Fibroblast of upper back skin (primary cell): ENCODE measurements at places on chromosomes 2 and 18.

GRCh38 chr2:187580462-187581124 is 26.4 kb upstream of the TFPI start:
- peak; percentile 77 for DNase-seq

DNA sequence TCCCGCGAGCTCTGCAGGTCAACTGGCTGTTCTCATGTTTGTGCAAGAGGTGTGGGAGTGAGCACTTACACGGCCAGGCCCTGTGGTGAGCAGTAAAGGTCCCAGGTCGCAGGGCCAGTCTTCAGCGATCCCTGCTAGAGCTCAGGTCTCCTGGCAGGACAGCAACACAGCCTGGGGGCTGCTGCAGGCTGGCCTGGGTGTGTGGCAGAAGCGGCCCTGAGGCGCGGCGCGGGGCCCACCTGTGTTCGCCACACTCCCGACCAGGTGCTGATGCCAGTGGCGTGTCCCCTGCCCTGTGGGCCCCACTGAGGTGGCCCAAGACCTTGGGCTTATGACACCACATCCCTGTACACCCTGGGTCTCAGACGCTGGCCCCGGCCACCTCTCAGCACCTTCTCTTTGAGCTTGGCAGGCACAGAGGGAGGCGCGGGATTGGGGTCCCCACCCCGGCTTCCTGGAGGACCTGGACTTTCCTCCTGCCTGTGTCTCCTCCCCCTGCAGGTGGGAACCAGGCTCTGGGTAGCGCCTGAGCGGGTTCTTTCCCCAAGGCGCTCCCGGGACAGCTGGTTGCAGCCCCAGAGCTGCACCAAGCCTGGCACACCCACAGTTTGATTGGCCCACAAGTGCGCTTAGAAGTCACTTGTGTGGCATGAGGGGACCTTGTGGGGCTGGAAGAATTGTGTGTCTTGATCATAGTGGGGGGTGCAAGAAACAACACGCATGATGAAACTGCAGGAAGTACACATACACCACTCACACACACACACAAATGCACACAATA is 59.2 kb downstream of the TWIST2 start:
- no peak for DNase-seq

DNA sequence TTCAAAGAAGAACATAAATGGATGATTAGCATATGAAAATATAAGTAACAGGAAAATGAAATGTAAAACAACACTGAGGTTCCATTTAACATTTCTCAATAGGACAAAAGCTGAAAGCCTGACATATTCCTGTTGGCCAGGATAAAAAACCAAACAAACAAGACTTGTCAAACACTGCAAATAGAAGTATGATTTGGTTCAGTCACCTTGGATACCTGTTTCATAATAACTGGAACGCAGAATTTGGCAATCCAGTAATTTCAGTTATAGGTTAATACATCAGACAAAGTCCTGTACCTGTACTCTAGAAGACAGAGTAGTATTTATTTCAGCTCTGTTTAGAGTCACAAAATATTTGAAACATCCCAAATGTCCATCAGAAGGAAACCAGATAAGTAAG is 16.5 kb upstream of the EVA1A start:
- no peak for DNase-seq

DNA sequence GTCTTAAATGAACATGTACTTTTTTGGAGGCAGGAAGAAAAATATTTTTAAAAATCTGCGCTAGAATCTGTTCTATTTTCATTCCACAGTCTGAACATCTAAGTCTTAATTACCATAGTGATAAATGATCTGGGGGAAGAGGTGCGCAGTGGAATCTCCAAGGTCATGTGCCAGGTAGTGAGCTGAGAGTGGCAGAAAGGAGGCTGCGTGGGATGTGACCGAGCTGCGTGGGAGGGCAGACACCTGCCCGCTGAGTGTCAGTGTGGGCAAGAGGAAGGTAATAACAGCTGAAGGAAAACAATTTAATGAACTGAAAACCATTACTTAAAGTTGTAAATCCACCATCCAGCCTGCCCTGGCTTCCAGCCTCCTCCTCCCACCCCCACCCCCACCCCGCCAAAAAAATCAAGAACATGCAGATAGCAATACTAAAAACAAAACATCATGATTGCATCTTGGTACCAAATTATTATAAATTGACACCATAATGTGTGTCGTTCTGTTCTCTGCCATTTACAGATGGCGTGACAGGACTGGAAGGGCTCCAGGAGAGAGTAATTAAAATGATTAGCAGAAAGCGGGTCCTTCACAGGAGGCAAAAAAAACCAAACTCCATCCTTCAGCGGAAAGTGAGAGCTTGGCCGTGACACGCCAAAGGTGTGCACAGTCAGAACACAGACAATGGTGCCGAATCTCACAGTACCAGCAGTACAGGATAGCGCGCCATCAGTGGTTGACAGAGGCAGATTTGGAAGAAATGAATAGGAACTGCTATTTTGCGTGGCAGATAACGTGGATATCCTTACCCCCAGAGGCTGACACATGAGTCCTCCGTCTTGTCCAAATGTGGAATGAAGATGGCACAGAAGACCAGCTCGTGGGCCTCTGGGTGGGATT is 11.4 kb upstream of the DTNB start:
- no peak for DNase-seq

DNA sequence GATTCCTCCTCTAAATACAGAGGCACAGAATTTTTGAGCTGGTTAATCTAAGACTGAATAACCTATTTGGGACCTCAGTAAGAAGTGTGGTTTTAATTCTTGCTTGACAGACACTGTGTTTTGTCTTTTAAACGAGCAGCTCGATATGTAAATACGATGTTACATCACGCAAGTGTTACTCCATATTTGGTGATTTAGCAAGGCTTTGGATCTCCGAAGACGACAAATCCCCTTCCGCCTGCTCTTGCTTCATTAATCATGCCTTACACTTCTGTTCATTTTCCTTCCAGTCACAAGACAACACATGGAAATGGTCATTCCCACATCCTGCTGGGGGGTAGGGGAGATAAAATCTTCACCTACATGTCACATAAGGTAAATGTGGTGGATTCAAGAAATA is 9.4 kb downstream of the BCL11A start:
- peak; percentile 91 for DNase-seq

GRCh38 chr2:159035790-159036411 is 67.5 kb downstream of the TANC1 start:
- peak; percentile 72 for DNase-seq

DNA sequence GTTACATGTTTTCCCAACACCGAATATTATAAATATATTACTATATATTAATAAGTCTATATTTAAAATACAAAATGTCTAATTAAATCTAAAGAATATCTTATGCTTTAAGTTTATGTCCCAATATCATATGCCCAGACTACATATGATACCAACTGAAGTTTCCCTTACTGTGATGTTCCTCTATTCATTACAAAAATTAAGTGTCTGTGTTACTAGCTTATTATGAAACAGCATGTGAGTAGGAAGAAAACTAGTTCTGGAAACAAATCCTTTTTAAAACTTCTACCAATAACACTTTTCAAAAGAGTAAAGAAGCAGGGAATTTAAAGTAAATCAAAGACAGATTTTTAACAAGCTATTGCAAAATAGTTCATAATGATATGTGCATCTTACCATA is 17.8 kb downstream of the HNRNPLL start:
- no peak for DNase-seq

DNA sequence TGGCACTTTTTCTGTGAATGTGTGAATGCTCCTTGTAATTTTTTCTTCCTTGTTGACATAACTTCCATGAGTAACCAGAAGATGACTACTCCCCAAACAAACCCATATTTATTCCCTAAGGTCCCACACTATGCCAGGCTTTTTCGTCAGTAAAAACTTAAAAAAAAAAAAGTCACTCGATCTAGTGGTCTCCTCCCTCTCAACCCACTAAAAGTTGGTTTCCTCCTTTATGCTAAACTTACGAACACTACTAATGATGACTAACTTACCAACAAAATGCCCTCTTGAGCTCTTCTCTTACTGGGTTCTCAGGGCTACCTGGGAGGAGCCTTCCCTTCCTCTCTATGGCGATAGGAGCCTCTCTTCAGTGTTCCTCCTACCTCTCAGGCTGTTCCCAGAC is 18.2 kb downstream of the ACVR1 start:
- DNase-seq = peak; percentile 21

- no peak for DNase-seq
Observed at GRCh38 chr2:4427083-4427482, 723.7 kb downstream of the DCDC2C start.

DNA sequence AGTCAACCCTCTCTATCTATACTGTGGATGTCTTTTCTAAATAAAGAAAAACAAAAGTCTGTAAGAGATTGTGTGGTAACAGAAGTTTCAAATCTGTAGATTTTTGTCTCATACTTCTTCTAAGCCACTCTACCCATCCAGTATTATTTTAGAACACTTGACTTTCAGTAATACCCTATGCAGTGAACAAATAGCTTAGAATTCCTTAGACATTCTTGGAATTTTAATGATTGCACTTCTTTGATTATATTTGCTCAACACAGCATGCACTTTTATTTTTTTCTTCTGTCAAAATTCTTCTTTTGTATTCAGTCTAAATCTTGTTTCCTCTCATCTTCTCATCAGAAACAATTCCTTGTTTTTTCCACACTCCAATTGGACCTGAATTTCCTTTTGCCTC is 1080.2 kb downstream of the SUCLG1 start:
- no peak for DNase-seq

GRCh38 chr2:43276266-43276941 is 50.0 kb upstream of the ZFP36L2 start:
- DNase-seq = no peak

DNA sequence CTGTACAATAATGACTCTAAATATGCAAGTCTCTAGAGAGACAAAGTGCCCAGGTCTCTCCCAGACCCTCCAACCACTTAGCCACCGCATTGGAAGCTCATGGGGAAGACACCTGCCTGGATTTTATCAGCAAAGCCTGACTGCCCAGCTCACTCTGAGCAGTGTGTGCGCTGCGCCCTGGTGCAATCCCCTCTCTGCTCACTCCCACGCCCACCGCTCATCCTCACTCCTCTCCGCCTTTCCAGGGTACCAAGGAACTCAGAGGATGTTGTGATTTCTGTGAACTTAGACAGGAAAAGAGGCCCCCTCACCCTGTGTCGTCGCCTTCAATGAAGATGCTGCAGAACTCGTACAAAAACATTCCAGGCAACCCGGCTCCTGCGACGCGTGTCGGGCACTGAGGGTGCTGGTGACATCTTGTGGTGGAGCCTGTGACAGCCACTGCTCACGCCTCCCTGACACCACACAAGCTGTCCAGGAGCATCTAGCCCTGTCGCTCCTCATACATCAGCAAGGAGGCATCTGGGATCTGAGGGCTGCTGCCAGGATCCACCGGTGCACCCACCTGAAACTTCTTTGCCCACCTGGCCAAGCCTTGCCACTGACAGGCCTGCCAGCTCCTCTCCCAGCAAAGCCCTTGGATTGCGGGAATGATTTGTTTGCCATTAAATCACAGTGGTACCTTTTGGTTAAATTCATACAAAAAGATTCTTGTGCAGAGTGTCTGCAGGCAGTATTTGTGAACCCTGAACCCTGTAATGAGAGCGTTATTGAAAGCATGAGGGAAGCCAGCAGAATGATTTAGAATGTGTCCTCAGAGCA is 220.4 kb downstream of the ZNF516 start:
- DNase-seq = no peak

- DNase-seq = no peak
Observed at GRCh38 chr2:1874101-1874865, 130.0 kb upstream of the PXDN start.

- DNase-seq = no peak
Observed at GRCh38 chr2:225056330-225057073, 14.2 kb upstream of the DOCK10 start.

DNA sequence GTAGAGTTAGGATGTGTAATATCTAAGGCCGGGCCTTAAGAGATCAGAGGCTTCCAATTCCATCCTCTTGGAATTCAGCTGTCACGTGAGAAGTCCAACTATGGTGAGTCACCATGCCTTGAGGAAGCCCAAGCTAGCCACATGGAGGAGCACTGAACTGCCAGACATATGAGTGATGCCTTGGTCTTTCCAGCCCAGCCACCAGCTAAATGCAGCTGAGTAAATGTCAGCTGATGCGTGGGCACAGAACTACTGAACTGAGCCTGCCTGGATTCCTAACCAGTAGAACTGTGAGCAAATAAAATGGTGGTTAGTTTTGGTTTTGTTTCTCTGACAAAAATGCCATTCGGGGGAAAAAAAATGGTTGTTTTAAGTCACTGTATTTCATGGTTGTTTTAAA is 153.7 kb upstream of the SERTAD2 start:
- DNase-seq = peak; percentile 99

- DNase-seq = peak; percentile 31
Observed at GRCh38 chr2:218811382-218811781, 20.2 kb downstream of the PRKAG3 start.

DNA sequence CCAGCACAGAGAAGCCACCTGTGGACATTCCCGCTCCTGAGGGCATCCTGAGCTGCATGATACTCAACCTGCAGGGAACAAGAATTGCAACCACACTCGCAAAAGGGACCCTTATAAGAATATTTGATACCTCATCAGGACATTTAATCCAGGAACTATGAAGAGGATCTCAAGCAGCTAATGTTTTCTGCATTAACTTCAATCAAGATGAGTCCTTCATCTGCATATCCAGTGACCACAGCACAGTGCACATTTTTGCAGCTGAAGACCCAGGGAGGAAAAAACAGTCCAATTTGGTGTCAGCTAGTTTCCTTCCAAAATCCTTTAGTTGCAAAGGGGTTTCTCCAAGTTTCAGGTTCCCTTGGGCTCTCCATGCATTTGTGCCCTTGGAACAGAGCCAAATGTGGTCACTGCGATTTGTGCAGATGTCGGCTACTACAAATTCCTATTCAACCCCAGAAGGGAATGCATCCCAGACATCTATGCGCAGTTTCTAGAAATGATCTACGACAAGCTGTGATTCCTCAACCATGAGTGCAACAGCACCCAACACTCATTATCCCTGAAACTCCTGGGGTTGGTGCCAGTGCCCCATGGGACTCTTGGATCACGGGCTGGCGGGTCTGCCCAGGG is 23.3 kb upstream of the FHOD3 start:
- no peak for DNase-seq

DNA sequence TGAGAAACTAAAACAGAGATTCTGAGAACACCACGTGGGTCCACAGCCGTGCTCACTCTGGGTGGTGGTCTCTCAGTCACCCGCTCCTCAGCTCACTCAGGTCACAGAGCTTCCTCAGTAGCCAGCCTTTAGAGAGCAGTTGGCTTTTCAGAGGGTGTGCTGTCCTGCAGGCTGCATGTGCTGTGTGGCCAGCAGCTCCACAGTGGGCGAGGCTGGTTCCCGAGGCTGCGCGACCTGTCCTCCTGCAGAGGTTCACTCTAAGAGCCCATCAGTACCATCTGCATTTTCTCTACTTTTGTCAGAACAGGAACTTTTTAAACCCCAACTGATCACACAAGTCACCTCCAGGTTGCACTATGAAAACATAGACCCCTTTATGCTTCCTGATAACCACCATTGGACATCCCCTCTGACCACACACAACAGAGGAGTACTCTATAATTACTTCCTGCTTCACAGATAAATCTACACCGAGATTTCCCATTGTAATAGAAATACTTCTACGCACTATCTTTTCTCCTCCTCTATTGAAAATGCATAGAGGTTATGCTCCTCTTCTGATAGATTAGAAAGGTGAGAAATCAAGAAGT is 93.1 kb downstream of the GYPC start:
- DNase-seq = no peak

GRCh38 chr2:88329815-88330603 is 122.5 kb downstream of the FOXI3 start:
- DNase-seq = peak; percentile 2
